ENCODE measurements at places on chromosomes 16 and 17.
A peak's percentile ranks its signal among the peaks of the same experiment; 100 is the strongest.

DNA sequence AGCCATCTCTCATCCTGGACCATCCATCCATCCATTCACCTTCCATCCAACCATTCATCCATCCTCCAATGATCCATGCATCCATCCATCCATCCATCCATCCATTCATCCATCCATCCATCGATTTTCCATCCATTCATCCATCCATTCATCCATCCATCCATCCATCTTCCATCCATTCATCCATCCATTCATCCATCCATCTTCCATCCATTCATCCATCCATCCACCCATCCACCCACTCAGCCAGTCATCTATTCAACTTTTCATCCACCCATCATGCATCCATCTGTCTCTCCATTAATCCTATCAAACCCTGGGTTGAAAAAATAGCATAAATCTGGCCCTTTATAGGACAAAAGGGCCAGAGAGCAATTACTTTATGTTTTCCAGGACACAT, 158.3 kb upstream of the WSCD1 start:
- no peak for DNase-seq

DNA sequence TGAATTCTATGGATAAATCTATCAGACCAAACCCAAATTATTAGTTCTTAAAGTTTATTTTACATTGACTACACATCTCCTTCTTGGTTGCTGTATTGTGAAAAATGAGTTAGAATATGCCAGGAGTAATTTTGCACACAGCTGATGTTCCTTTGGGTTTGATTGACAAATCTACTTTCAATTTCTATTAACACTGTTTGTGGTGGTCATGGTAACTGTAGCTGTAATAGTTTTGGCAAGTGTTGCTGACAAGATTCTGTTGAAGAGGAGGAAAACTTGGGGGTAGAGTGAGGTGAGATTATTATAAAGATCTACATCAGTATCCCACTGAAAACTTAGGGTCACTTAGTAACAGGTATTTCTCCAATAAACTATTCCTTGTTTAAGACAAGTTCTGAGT, 30.3 kb downstream of the MRTFB start:
- DNase-seq = no peak

- no peak for DNase-seq
Observed at GRCh38 chr17:77887110-77887463, 71.4 kb upstream of the TNRC6C start.

DNA sequence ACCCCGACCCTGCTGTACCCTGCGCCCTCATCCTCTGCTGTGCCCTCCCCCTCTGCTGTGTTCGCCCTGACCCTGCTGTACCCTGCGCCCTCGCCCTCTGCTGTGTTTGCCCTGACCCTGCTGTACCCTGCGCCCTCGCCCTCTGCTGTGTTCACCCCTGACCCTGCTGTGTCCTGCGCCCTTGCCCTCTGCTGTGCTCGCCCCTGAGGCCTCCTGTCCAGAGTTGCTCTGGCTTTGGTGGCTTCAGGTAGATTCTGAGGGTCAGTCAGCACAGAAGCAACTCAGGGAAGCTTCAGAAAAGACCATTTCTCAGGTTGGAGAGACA, 11.5 kb downstream of the ZNF276 start:
- no peak for DNase-seq

DNA sequence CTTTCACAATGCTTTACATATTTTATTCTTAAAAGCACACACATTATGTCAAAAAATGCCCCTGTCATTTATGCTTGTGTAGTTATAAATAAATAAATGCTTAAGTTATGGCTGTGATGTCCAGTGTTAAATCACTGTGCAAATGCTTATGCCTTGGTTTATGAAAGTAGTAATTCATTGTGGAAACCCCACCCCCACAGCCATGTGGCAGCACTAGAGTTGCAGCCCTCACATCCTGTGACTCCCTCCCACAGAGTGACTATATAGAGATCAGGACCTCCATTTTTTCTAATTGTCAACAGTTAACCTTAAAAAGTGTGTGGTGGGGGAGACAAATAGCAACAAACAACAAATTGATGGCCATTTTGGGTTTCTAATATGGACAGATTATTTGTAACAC, 2.4 kb downstream of the SKAP1 start:
- peak; percentile 78 for DNase-seq

All from CD8-positive, alpha-beta T cell (primary cell).